Inflammatory macrophage (primary cell): ENCODE measurements at places on chromosomes 1 and 21.
A peak's percentile ranks its signal among the peaks of the same experiment; 100 is the strongest.

DNA sequence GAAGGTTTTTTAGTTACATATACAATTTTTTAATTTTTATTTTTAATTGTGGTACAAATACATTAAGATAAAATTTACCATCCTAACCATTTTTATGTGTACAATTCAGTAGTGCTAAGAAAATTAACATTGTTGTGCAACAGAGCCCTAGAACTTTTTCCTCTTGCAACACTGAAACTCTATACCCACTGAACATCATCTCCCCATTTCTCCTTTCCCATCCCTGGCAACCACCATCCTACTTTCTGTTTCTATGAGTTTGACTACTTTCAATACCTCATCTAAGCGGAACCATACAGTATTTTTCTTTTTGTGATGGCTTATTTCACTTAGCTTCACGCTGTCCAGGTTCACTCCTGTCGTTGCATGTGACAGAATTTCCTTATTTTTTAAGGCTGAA is 54.1 kb downstream of the PALMD start:
- peak; percentile 64 for DNase-seq

GRCh38 chr21:38472412-38473108 is 25.7 kb downstream of the ERG start:
- peak; percentile 21 for DNase-seq

GRCh38 chr1:7153464-7153863 is 368.2 kb downstream of the CAMTA1 start:
- no peak for DNase-seq

- DNase-seq: no peak
Measured at GRCh38 chr1:228155596-228156514, 6.1 kb downstream of the GJC2 start.

DNA sequence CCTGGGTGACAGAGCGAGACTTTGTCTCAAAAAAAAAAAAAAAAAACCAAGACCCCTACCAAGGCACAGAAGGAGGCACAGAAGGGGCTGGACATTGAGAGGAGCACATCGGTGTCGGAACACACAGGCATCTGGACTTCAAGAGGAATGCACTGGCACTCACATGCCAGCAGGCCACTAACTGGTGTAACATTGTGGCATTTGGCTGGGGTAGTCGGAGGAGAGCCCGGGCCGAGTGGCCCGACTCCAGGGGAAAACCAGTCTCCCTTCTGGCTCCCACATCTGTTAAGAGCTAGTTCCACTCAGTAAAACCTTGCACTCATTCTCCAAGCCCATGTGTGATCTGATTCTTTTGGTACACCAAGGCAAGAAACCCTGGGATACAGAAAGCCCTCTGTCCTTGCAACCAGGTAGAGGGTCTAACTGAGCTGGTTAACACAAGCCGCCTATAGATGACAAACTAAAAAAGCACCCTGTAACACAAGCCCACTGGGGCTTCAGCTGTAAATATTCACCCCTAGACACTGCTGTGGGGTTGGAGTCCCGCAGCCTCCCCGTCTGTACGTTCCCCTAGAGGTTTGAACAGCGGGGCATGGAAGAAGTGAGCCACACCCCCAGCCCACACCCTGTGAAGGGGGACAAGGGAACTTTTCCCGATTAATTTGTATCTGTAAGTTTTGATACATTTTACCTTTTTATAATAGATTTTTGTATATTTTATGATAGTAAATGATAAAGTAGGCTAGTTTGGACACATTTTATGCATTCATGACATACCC is 17.2 kb upstream of the AKIRIN1 start:
- no peak for DNase-seq

DNA sequence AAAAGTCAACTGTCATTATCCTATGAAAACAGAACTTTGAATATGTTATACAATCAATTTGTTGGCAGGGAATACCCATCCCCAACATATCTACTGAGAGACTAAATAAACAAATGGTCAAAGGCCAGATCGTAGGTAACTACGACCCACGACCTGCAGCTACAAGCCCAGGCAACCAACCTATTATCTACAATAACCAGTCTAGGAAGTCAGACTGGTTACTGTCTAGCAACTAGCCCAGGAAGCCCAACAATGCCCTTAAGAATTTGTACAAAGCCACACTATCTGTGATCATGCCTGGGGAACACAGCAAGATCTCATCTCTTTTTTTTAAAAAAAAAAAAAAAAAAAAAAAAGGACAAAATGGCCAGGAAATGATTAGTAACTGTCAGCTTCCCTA is 58.7 kb downstream of the SMYD3 start:
- DNase-seq: no peak

GRCh38 chr21:20259031-20259867 is 739.0 kb upstream of the NCAM2 start:
- DNase-seq: no peak

- no peak for DNase-seq
Measured at GRCh38 chr1:26403656-26404055, 7.0 kb upstream of the LIN28A start.

- peak; percentile 79 for DNase-seq
Measured at GRCh38 chr21:46474382-46474781, 15.7 kb downstream of the DIP2A start.

DNA sequence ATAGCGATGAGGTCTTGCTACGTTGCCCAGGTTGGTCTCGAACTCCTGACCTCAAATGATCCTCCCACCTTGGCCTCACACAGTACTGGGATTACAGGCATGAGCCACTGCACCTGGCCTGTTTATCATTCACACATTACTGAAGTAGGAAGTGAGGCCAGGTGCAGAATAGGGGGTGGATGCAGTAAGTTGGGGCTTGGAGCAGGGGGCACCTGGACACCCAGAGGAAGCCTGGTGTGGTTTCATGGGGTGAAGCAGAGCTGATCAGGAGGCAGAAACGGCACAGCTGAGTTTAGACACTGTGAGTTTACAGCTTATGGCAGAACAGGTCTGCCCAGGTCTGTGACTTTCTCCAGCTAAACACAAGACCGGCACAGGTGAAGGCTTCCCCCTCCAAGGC is 4.9 kb downstream of the CDA start:
- DNase-seq: no peak

- DNase-seq: peak; percentile 36
Measured at GRCh38 chr1:24316645-24317044, 2.5 kb upstream of the GRHL3 start.

GRCh38 chr1:84862810-84863251 is 30.2 kb downstream of the LPAR3 start:
- DNase-seq: no peak

DNA sequence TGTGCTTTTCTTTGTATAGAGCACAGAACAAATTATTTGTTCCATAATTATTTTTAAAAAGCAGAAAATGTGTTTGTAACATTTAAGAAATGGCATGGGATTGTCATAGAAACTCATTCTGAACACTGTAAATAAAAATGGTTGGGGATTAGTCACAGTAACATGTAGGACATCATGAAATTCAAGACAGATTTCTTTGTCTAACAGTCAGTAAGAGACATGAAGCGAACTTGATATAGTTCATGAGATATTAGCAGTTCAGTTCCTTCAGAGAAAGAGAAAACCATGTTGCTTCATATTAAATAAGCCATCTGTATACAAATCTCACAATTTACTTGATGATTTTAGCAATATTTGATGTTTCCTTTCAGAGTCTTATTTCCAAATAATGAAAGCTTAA is 19.7 kb downstream of the NFIA start:
- no peak for DNase-seq

GRCh38 chr1:192849011-192849410 is 40.2 kb downstream of the RGS2 start:
- DNase-seq: no peak
